ENCODE measurements at places on chromosomes 12 and 14.
A peak's percentile ranks its signal among the peaks of the same experiment; 100 is the strongest.

DNA sequence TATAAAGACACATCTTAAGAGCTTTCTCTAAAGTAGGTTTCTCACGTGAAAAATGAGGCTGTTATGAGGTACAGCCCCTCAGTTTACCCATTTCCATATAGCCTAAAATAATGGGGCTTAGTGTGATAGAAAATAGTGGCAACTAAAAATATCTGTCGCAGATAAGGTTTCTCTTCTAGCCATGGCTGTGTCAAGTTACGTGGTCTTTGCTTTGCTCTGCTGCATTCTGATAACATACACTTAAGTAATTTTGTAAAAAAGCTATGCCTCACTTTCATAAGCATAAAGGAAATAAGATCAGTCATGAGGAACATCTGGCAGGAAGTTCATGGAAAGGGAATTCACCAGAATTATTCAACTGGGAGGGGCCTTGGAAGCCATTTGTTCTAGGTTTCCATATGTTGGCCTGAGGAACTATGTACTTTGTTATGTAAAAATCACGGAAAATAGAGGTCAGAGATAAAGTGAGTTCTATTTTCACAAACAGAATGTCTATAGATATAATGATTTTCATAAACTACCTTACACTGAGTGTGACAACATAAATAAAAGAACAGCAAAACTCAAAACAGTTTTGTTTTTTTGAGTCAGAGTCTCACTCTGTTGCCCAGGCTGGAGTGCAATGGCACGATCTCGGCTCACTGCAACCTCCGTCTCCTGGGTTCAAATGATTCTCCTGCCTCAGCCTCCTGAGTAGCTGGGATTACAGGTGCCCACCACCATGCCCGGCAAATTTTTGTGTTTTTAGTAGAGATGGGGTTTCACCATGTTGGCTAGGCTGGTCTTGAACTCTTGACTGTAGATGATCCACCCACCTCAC is 195.6 kb upstream of the KRR1 start:
- DNase-seq = no peak

DNA sequence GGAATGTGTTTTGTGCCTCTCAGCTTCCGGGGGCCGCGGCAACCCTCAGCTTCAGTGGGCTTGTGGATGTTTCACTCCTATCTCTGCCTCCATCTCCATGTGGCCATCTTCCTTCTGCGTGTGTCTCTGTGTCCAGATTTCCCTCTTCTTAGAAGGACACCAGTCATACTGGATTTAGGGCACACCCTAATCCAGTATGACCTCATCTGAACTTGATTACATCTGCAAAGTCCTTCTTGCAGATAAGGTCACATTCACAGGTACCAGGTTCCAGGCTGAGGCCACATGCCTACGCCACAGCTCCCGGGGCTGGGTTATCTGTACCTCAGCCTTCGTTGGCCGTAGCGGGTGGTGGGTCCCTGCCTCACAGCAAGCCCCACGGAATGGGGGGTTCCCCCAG is 68.9 kb downstream of the ZNF664 start:
- no peak for DNase-seq

DNA sequence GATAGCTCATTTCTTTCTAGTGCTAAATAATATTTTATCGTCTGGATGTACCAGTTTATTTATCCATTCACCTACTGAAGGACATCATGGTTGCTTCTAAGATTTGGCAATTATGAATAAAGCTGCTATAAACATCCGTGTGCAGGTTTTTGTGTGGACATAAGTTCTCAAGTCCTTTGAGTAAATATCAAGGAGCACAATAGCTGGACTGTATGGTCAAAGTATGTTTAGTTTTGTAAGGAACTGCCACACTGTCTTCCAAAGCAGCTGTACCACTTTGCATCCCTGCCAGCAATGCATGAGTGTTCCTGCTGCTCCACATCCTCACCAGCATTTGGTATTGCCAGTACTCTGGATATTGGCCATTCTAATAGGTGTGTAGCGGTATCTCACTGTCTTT is 447.4 kb downstream of the MED13L start:
- no peak for DNase-seq

DNA sequence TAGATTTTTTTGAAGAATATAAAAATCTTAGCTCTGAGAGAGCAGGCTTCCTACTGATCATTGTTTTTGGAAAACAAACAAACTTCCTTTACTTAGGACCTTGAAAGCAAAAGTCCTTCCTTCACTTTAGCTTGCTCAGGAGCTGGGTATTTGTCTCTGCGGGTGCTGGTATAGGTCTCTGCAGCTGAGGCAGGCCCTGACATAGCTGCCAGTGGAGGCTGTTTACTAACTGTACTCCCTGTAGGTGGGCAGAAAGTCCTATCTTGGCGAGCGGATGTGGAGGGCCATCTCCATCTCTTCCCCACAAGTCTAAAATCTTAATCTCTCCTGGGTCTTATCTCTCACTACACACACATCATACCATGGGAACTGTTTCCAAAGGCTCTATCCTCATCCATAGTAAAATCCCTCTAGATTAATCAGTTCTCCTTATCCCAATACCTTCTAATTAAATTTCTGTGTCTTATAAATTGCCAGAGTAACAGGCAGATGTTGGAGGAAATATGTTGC is 4.1 kb upstream of the MIA2 start:
- no peak for DNase-seq

GRCh38 chr12:72406111-72406510 is 133.9 kb downstream of the TRHDE start:
- DNase-seq = no peak

DNA sequence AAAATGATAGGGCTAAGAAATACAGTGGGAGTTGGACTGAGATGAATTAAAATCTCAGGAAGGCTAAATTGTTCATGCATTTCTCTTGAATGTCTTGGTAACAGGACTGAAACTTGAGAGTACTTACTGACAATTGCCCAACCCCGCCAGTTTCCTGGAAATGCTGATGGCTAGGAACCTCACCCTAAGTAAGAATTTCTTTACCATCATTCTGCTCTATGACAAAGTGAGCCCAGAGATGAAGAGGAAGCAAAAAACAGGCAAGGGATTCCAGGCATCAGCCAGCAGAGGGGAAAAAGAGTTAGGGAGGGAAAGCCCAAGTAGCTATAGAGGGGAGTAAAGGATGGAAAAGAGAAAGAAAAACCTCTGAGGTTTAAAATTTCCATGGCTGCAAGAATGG is 397.7 kb downstream of the MDGA2 start:
- no peak for DNase-seq

DNA sequence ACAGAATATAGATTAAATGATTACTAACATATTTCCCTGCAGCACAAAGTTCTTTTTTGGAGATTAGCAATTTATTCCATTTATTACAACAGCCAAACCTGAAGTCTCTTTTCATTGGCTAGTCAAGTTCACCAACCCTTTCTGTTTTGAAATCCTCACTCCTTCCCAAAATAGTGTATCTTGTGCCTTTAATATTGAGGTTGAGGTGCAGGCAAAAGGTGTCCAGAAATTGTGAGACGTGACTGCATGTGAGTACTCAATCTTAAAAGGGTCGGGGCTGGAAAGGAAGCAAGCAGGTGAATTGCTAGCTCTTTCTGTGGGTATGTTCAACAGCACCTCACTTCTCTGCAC is 11.1 kb upstream of the FOXN3 start:
- no peak for DNase-seq

- DNase-seq = no peak
These were observed 24.3 kb downstream of the CFAP54 start for GRCh38 chr12:96513681-96514080.

DNA sequence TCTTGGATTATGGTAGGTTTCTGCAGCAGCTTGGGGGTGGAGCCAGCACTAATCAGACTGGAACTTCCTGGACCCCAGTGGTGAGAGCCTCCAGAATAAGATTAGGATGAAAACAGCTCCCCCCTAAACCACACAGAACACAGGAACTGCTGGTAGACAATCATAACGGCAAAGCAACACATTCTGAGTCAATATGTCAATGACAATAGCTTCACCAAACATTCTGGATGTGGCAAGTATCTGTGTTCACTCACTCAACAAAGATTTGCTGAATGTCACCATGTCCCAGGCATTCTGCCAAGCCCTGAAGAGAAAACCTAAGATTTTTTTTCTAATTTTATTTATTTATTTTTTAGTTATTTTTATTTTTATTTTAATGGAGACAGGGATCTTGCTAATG is 65.2 kb downstream of the LRRC74A start:
- no peak for DNase-seq

DNA sequence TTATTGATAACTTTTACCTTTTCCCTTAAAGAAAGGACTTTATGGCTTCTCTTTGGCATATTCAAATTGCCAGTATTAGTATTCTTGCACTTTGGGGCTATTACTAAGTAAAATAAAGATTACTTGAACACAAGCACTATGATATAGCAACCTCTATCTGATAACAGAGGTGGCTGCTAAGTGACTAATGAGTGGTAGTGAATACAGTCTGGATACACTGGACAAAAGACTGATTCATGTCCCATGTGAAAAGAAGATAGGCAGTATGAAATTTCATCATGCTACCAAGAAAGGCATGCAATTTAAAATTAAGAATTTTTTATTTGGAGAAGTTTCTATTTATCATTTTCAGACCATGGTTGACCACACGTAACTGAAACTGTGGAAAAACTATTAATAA is 399.9 kb downstream of the FSCB start:
- DNase-seq = no peak

- DNase-seq = no peak
These were observed 53.0 kb downstream of the PEX5 start for GRCh38 chr12:7242176-7243101.

GRCh38 chr14:67522270-67522669 is 10.8 kb upstream of the PLEKHH1 start:
- no peak for DNase-seq

- DNase-seq = no peak
These were observed 223.0 kb downstream of the DUSP6 start for GRCh38 chr12:89129167-89129870.

DNA sequence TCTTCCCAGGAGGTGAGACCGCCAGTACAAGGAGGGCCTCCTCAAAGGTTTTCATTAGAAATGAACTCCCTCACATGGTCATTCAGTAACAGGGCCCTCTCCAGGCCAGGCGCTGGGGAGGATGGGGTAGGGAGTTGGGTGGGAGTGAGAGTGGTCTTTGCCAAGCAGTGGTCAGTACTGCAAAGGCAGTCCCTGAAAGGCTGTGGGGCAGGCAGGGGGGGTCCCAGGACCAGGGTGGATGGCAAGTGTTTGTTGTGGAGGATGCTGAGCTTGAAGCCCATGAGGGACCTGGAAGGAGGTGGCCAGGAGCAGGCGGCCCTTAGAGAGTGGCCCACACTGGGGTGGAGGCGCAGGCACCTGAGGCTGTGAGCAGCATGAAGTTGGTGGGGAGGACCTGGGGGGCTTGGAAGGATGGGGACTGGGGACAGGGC is 26.1 kb downstream of the CEP170B start:
- DNase-seq = no peak

DNA sequence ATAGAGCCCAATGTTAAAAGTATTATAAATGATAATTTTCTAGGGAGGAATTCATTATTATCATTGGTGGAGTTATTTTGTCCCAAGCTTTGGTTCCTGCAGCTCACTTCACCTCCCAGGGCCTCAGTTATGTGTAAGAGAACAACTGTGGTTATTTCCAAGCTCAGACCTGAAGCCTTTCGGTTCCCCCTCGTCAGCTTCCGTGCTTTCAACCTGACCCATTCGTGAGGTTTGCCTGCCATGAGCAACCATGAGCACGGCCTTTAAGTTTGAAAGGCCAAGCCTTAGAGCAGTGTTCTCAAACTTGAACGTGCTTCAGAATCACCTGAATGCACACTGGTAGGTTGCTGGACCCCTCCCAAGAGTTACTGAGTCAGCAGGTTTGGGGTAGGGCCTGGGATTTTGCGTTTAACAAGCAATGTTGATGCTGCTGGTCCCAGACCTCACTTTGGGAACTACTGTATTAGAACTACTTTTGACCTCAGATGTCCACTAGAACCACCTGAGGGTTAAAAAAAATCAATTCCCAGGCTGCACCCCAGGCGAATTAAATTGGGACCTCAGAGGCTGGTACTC is 133.0 kb upstream of the PRMT8 start:
- no peak for DNase-seq

GRCh38 chr14:100403105-100403504 is 80.0 kb downstream of the SLC25A47 start:
- DNase-seq = no peak

DNA sequence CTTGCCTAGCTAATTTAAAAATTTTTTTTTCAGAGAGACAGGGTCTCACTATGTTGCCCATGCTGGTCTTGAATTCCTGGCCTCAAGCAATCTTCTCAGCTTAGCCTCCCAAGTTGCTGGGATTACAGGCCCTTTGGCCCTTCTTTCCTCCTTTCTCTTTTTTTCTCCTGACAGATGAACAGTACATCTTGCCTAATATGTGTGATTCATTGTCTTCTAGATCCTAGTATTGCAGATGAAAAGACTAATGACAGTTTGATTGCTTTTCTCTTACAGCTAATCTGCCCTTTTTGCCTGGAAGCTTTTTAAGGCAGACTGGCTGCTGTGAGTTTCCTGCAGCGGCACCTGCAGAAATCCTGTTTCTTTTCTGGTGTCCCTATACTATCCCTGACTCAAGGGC is 12.0 kb downstream of the DEPDC4 start:
- DNase-seq = no peak

- DNase-seq = peak; percentile 79
These were observed 47.2 kb downstream of the PLCZ1 start for GRCh38 chr12:18690653-18691052.

DNA sequence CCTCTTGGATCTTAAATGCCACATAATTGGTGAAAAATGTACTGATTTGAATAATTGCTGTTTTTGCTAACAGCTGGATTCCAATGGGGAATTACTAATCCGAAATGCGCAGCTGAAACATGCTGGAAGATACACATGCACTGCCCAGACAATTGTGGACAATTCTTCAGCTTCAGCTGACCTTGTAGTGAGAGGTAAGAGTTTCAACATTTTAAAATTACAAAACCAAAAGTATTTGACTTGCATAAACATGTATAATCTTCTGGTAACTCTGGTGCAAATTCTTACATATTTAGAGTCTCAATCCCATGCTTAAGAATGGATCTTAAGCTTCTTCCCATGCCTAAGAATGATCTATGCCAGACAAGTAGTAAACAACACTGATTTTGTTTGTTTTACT is 229.1 kb upstream of the PDZRN4 start:
- no peak for DNase-seq

DNA sequence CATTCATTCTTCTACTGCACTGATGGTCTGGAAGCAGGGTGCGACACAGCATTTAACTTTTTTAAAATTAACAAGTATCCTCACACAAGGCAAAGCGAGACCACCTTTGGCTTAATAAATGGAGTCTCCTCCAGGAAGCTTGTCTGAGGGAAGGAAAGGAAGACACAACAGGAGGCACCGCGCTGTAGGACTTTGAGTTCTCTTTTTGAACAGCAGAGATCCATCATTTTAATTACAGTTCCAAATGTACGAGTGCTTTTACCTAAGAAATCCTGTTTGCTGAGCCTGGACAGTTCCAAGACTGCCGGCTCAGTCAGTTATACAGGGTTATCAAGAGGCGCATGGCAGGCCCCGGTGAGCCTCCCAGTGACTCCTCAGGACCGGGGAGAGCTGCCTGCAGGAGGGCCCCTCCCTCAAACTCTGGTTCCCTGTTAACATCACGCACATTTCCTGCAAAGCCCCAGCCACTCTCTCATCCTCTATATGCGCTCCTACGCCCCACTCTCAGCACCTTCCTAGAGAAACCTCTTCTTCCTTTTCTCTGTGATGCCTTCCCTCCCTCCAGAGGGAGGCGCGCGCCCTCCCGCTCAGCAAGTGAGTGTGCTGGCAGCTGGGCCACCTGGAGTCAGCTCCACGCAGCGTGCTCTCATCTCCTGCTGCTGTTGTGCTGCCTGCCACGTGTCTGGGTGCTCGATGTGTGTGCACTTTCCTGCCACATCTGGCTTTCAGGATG is 46.1 kb downstream of the STX2 start:
- DNase-seq = no peak

Data from HCT116 (cell line).